Caudate nucleus (tissue), 63 donors: ENCODE measurements at places on chromosomes 13 and 19.

GRCh38 chr19:10018786-10019185 lies 5.5 kb downstream of the RDH8 start:
- DNase-seq, result no peak

GRCh38 chr19:24000656-24001055 lies 86.0 kb downstream of the ZNF726 start:
- DNase-seq, result no peak

DNA sequence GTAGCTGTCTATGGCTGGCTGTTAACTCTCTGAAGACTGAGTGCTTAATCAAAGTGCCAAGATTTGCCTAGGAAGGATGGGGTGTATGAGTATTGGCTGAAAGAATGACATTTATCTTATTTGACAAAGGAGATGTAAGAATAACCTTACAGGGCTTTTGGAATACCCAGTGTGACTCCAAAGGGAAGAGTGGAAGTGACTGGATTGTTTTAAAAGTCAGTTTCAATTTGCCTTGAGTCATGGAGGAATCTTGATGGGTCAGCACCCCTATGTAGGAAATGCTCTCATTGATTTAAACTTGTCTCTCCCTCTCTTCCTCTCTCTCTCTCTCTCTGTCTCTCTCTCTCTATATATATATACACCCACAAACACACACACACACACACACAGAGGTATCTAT lies 118.4 kb upstream of the CLDN10 start:
- DNase-seq, result no peak

DNA sequence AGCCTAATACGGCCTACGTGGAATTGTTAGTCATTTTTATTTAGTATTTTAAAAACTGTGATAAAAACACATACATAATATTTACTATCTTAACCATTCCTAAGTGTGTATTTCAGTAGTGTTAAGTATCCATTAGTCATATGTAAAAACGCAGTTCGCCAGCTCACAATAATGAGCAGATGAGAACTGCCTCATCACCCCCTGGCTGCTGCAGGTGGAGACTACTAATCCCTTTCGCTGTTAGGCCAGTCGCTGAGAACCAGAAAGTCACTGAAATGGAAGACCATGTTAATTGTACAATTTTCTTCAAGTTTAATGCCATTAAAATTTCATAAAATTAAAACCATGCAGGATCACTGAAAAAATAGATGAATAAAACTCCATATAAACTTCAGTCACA lies 1.6 kb downstream of the ESD start:
- DNase-seq, result no peak

GRCh38 chr19:6743066-6743465 lies 3.6 kb downstream of the TRIP10 start:
- DNase-seq, result no peak

DNA sequence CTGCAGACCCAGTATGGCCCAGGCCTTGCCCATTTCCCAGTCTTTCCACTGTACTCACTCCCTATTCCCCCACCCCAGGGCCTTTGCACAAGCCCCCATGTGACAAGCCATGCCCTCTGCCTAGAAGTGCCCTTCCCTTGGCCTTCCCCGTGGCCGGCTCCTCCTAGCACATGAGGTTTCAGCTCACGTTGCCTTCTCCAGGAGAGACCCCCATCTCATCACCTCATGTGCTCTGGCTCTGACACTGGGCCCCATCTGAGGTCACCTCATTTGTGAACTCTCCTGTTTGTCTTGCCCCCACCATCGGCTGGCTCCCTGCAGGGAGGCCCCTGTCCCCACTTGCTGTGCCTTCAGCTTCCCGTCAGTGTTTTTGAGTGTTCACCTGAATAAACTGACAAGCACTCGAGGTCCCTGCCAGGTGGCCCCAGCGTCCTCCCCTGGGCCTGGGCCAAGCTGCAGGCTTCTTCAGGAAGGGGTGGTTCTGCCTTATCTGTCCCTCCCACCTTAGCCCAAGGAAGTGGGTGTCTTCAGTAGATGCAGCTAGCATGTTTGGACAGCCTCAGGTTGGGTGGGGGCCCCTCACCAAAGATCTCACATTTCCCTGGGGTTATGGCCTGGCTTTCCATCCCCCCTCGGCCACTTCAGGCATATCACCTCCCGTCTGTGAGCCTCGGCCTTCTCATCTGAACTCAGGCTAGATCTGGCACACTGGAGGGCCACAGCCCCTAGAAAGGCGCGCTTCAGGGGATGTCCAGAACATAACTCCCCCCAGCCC lies 3.8 kb upstream of the SLC25A42 start:
- DNase-seq, result no peak

GRCh38 chr13:44096901-44097300 lies 217.2 kb downstream of the LACC1 start:
- no peak for DNase-seq

- DNase-seq, result no peak
Observed at GRCh38 chr19:10729411-10729810, 11.5 kb downstream of the DNM2 start.

GRCh38 chr19:33301900-33302174 lies 497 bp downstream of the CEBPA start:
- no peak for DNase-seq

DNA sequence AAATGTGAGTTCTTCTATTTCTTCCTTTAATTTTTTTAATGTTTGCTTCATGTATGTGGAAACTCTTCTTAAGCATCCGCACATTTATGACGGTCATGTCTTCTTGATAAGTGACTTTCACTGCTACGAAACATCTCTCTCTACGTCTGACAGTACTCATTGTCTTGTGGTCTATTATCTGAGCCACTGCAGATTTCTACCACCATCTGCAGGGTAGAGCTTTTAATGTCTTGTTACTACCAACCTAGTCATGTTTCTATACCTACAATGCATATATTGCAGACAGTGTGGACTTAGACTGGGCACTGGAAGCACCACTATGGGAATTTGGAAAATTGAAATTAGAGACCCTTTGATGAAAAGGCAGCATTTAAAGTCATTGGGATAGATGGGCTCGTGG lies 75.4 kb upstream of the ARHGEF7 start:
- no peak for DNase-seq
